ENCODE measurements at places on chromosomes 6 and 20.

GRCh38 chr6:134447883-134448387, 130.0 kb upstream of the SGK1 start:
- no peak for DNase-seq

GRCh38 chr20:36153736-36154699, 522 bp upstream of the EPB41L1 start:
- DNase-seq, result no peak

- no peak for DNase-seq
These were observed 69.4 kb downstream of the NRN1 start for GRCh38 chr6:5937169-5937909.

DNA sequence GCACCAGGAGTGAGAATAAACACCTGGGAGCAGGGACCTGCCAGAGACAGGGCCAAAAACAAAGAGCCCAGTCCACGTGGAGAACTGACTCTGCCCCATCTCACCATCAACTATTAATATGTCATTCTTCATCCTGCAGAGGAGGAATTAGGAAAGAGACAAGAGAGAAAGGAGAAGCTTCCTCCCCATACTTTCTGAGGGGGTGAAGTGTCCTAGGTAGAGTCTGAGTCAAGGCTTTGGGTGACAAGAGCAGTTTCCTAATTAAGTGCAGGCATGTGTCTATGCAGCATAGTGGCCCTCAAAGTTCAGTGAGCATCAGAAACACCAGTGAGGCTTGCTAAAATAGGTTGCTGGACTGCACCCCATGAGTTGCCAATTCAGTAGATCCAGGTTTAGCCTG, 40.7 kb upstream of the BMP2 start:
- no peak for DNase-seq

GRCh38 chr6:56483929-56484328, 158.8 kb downstream of the DST start:
- no peak for DNase-seq

DNA sequence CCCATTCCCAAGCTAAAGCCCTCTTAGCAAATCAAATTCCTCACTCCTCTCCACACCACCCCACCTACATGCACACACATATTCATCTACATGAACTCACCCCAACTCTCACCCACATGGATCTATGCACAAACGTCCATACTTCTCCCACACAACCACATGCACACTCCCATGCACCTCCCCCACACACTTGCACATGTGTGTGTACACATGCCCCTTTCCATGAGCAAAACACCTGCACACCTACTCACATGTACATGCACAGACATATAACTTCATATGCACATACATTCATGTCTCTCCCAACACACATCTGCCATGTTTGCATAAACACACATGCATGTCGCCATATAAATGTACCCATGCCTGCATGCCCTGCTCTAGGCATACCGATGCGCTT, 22.8 kb upstream of the CST1 start:
- no peak for DNase-seq

- DNase-seq, result no peak
These were observed 51.1 kb downstream of the L3MBTL3 start for GRCh38 chr6:130069485-130069884.

- no peak for DNase-seq
These were observed 31.9 kb downstream of the DUSP22 start for GRCh38 chr6:324116-324728.

GRCh38 chr6:13328076-13328874, at the start of gene TBC1D7:
TBC1D7 (minus strand) TSS chr6:13328537; CDS start chr6:13326898, 1,639 bp downstream.
- DNase-seq, result peak; percentile 30

GRCh38 chr20:43691928-43692524, 25.1 kb downstream of the MYBL2 start:
- DNase-seq, result no peak

GRCh38 chr20:23237201-23237600, 113.4 kb upstream of the NXT1 start:
- DNase-seq, result no peak

DNA sequence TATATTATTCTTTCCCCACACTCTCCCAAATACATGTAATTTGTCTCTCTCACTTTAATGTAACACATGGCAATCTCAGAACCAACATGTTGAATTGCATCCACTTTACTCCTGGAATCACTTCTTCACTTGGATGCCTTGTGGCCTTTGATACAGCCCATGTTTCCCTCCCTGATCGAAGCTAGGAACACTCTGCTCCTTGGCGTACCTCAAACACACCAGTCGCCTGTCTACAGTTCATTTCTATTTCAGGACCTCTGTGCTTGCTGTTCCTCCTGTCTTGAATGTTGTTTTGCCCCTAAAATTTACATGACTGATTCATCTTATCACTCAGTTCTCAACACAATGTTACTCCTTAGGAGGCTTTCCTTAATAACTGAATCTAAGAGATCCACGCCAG, 102.3 kb upstream of the VSTM2L start:
- no peak for DNase-seq

DNA sequence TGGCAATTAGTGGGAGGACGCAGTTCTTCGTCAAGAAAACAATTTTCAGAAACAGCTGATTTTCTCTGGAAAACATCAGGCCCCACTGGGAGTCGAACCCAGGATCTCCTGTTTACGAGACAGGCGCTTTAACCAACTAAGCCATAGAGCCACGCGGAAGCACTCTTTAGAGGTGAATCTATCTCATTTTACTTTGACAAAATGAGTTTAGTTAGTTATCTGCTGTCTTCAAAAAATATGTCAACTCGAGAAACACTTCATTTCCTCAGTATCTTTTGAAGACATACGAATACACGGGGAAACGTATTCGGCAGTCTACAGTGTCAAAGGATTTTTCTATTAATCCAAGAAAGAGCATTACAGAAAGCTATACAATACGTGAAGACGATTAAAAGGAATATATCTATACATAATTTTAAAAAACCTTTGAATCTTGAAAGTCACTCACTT, 26.7 kb downstream of the GPX6 start:
- no peak for DNase-seq

GRCh38 chr6:25219216-25219916, 59.8 kb upstream of the CARMIL1 start:
- DNase-seq, result no peak

GRCh38 chr20:9070304-9070703, 1.4 kb downstream of the PLCB4 start:
- DNase-seq, result no peak

- no peak for DNase-seq
These were observed 70.6 kb upstream of the PHACTR1 start for GRCh38 chr6:12645941-12646340.

- DNase-seq, result no peak
These were observed 198.6 kb downstream of the ZDHHC14 start for GRCh38 chr6:157579467-157580031.

DNA sequence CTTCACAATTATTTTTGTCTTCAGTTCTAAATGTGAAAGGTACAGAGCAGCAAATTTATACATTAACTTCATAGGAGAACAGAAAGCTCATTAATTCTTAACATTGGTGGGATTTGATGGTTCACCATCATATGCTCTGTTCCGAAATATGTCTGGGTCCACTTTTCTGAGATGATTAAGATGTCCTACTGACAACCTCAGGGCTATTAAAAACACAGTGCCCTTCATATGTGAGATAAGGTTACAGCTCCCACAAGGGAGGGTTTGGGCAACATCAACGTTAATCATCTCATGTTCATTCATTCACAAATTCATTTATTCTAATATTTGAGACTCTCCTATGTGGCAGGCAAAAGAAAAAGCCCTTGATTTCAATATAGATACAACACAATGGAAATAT, 91.2 kb downstream of the ELOVL5 start:
- DNase-seq, result no peak

- no peak for DNase-seq
These were observed 249.5 kb downstream of the ZFAND3 start for GRCh38 chr6:38068854-38069590.

DNA sequence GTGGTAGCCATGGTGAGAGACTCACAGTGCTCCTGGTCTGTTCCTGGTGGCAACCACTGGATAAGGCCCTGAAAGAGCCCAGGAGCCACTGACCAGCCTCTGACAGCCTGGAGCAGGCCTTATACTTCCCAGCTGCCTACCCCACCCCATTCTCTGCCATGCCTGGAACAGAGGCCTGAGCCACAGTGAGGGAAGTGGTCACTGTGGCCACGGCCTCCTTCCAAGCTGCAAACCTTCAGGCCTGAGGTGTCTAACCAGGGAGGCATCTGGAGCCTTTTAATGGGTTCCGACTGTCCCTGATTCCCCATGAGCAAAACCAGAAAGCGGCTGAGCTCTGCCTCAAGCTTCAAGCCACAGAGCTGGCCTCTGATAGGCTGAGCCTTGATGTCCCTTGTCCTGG, 113.0 kb upstream of the SIRPA start:
- no peak for DNase-seq

GRCh38 chr6:41051873-41052272, 1.1 kb upstream of the APOBEC2 start:
- DNase-seq, result no peak

GRCh38 chr6:75952128-75952527, 120.3 kb downstream of the IMPG1 start:
- no peak for DNase-seq

- DNase-seq, result no peak
These were observed 215.7 kb downstream of the SLC35F1 start for GRCh38 chr6:118122801-118123200.

GRCh38 chr6:19356692-19357091, 480.5 kb upstream of the ID4 start:
- no peak for DNase-seq

GRCh38 chr6:147016440-147016839, 187.8 kb upstream of the STXBP5 start:
- DNase-seq, result no peak

GRCh38 chr6:85130743-85131142, 319.1 kb upstream of the NT5E start:
- no peak for DNase-seq
